ENCODE measurements at places on chromosomes 1 and 21.
A peak's percentile ranks its signal among the peaks of the same experiment; 100 is the strongest.

DNA sequence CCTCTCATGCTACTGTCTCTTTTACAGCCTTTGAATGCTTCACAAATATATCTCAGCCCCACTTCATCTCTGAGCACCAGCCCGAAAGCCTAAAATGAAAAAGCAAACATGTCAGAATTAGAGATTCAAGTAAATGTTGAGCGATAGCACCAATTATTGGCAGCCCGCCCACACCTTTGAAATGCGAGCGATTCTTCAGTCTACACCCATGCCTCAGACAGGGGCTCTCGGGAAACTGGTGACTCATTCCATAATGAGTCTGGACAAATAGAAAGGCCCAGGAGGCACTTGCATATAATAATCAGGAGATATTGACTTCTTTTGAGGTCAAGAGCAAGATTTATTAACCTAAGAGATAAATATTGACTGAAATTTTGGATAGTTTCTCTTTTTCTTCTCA, 487.3 kb upstream of the PTBP2 start:
- no peak for DNase-seq

DNA sequence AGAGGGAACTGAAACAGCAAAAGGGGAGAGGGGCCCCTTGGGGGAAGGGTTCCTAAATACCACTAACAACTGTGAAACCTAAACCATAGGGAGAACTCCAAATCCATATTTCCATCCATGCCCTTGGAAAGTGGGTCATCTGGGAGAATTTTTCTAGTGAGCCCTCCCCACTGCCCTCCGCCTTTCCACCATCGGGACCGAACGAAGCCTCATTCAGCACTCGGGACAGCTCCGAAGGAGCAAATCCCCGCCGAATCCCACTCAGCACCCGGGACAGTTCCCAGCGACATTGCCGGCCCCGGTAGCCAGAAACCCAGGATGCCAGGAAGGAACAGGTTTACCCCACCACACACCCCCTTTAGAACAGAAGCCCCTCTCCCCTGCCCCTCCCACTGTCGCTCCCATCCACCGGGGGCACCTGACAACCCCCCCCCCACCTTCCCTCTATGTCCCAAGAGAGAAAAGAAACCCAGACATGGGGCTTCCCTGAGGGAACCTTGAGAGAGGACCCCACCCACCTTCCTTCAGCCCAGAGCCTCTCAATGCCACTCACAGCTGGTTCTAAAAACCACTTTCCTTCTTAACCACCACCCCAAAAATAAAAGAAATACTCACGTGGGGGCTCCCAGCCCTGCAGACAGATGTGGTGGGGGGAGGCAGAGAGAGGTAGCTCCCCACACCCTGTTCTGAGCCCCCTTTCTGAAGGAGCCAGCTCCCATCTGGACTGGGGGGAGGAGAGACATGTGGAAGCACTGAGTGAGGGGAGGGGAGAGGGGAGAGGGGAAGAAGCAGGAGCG, 4.5 kb downstream of the DLGAP3 start:
- DNase-seq: peak; percentile 17

DNA sequence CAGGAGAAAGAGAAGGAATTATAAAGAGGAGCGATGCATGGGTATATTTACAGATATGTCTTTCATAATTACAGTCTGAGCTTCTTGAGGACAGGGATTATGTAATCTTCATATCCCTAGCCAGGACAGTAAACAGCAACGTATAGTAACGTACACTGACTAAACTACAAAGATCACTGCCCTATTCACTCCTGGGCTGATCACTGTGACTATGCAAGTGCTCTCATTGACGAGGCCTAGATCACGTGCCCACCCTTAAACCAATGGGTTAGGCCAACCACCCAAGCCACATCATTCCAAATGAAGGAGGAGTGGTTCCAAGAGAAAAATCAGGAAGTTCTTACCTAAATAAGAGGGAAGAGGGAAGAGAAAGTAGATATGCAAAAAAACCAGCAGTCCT, 18.5 kb downstream of the PIK3R3 start:
- no peak for DNase-seq

GRCh38 chr1:94418664-94419655, 771 bp downstream of the ABCD3 start:
- no peak for DNase-seq

DNA sequence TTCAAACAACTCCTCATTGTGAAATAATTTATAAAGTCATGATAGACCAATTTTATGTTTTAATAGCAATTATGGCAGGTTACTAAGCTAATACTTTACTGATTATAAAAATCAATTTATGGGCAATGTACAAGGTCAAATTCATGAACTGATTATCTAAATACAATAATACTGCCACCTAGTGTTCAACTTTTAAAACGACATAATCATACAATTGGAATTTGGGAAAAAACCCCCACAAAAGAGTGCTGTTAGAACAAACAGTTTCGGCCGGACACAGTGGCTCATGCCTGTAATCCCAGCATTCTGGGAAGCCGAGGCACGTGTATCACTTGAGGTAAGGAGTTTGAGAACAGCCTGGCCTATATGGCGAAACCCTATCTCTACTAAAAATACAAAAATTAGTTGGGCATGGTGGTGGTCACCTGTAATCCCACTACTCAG, 14.0 kb downstream of the GTF2B start:
- DNase-seq: no peak

DNA sequence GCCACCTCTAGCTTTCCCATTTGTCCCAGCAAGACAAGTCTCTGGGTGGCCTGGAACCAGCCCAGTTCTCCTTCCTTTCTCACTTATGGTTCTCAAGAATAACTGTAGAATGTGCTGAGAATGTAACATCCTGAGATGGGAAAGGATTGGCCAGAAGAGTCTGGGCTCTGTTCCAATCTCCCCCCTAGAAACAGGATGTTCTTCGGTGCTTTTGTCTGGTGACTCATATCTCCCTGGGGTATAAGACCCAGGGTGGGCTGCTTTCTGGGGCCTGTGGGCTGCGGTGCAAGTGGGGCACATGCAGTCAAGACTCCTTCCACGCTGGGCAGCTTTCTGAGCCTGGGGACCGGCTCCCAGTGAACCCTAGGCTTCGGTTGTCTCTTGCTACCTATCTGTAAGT, 251.2 kb upstream of the POU3F1 start:
- DNase-seq: no peak

DNA sequence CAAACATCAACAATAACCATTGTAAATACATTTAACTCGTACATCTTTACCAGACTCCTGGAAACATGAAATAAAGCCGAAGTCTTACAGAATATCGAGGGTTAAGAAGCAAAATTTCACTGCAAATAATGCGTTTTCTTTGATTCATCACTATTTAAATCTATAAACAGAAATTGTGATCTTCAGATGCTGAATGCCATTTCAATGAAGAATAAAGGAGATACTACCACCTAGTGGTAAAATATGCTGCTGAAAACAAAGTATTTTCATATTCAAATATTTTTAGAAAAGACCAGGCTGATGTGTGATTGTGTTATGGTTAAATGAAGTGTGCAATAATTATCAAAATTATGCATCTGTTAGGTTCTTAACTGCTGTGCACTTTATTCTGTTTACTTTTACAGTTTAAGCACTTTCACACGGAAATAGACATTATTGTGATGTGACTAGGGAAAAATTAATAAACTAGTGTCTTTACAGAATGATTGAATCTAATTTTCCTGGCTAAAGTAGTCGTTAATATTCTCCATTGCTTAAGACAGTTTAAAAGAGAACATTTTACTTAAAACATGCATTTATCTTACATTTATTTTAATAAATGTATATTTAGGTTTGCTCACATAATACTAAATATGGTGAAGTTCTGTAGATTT, 1093.1 kb downstream of the MRPL39 start:
- no peak for DNase-seq

DNA sequence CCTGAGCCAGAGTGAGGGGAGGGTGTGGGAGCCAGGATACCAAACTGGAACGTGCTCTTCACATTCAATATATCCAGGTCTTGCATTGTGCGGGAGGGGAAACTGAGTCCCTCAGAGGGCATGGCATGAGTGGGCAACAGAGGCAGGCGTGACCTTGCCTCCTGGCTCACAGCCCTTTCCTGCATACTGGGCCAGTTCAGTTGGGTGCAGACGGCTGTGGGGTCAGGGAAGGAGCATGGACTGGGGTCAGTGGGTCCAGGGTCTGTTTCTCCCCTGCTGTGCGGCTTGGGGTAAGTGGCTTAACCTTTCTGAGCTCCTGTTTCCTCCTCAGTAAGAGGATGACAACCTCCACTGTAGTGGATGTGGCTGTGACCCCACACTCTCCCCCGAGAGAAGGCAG, 16.6 kb downstream of the SERINC2 start:
- no peak for DNase-seq

DNA sequence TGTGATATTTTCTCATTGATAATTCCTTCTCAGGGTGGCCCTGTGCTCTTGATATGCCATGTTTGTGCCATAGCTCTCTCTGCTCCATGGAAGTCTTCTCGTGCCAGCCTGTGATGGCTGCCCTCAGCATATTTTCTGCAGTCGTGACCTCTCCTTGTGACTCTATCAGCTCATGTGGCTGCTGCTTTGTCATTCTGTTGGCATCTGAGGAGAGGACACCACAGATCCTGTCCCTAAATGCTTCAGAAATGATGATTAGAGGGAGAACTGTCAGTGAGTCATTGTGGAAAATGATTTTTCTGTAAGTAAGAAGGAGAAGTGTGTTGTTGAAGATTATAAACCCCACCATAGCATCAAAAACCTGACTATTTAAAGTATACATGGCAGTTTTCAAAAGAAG, 286.0 kb downstream of the ADGRL2 start:
- no peak for DNase-seq

- DNase-seq: no peak
Observed at GRCh38 chr1:223242382-223242955, 99.4 kb upstream of the TLR5 start.

DNA sequence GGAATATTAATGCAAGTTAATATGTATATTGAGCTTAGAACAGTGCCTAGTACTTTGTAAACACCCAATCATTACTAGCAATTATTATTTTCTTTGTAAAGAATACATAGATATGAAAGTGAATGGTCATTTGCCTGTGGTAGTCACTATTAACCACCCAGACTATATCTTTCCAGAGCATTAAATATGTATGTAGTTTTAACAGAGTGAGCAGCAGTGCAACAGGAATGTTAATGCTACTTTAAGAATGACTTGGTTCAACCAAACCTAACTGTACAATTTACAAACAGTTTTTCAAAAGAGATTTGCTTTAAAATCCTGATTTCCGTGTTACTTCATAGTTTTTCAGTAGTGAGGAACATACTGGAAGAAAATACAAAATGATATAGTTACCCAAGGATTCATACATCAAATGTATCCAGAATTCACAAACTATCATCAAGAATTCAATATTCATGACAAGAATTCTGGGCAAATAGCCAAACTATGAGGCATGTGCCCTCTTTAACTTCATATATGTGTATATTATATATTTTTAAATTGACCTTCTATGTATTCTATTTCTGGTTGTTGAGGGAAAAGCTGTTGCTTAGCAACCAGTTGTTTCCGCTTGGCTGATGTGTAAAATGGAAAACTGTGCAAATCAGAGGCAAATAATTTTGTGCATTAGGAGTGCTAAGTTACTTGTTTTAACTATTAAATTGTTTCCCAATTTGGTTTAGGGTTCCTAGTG, 34.9 kb upstream of the IVNS1ABP start:
- DNase-seq: no peak

DNA sequence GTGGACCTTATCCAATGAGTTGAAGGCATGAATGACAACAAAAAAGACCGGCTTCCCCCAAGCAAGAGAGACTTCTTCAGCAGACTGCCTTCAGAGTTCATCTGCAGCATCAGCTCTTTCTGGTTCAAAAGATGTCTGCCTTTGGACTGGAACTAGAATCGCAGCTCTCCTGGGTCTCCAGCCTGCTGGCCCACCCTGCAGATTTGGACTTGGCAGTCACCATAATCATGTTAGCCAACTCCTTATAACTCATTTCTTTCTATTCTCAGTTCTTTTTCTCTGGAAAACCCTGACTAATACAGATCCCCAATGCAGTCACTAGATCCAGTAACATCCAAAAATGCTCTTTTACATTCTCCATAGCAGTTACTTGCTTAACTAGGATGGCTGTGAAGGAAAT, 89.2 kb upstream of the MARK1 start:
- no peak for DNase-seq

- no peak for DNase-seq
Observed at GRCh38 chr1:86084998-86085397, 71.6 kb downstream of the COL24A1 start.

GRCh38 chr1:24553931-24554330, 2.0 kb upstream of the NCMAP start:
- no peak for DNase-seq

DNA sequence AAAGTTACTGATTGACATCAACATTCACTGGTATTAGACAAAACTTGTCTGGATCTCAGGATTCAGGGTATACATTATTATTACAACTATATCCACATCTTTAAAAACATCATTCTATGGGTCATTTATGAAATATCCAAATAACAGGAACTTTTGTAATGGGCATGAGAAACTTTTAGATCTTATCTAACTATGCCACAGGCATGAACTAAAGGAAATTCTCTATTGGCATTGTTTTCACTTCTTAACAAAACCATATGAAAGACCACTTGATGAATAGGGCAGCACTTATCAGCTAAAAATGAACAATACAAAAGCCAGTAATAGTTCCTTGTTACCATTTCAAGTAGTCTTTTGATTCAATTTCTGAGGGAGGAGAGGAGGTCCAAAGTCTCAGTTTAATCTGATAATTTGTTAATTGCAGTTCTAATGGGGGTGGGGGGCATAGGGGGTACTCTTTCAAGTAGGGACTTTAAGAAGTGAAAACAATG, 30.8 kb upstream of the CPLANE2 start:
- no peak for DNase-seq

DNA sequence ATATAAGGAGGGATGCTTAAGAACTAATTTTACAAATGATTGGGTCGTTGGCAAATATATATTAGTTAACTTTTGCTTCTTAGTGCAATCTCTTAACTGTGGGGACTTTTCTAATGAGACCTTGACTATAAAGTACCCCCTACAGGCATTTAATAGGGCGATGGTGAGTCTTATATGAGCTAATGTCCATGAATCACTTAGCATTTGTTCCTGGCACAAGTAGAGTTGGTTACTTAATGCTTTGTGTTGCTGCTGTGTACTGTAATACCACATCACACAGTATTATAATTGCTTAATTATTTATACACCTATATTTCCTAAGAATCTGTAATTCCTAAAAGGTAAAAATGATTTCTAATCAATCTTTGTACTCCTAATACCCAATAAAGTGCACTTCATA, 25.3 kb upstream of the TMCO1 start:
- no peak for DNase-seq

- DNase-seq: no peak
Observed at GRCh38 chr1:5991381-5992025, 722 bp downstream of the NPHP4 start.

DNA sequence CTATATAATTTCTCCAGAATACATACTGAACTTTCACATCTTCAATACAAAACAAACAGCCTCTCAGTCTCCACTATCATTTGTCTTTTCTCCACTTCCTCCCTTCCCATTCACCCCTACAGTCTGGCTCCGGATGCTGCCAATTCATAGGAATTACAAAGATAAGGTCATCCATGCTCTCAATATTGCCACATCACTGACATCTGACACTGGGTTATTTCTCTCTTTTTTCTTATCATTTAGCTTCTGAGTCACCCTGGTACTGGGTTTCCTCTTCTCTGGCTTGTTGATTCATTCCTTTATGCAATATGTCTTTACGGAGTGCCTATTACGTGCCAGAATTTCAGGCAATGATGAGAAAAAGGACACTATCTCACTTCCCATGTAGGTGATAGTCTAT, 3.1 kb upstream of the SH3BP5L start:
- no peak for DNase-seq

GRCh38 chr1:182069028-182069466, 7.5 kb upstream of the ZNF648 start:
- DNase-seq: no peak
